ENCODE measurements at places on chromosomes 7 and 10.

GRCh38 chr7:102832674-102833073 lies 80.1 kb upstream of the LRRC17 start:
- DNase-seq: no peak

- no peak for DNase-seq
Measured at GRCh38 chr10:98446151-98446660, 529 bp downstream of the HPS1 start.

- peak; percentile 42 for DNase-seq
Measured at GRCh38 chr10:116084161-116084560, 188.8 kb downstream of the GFRA1 start.

DNA sequence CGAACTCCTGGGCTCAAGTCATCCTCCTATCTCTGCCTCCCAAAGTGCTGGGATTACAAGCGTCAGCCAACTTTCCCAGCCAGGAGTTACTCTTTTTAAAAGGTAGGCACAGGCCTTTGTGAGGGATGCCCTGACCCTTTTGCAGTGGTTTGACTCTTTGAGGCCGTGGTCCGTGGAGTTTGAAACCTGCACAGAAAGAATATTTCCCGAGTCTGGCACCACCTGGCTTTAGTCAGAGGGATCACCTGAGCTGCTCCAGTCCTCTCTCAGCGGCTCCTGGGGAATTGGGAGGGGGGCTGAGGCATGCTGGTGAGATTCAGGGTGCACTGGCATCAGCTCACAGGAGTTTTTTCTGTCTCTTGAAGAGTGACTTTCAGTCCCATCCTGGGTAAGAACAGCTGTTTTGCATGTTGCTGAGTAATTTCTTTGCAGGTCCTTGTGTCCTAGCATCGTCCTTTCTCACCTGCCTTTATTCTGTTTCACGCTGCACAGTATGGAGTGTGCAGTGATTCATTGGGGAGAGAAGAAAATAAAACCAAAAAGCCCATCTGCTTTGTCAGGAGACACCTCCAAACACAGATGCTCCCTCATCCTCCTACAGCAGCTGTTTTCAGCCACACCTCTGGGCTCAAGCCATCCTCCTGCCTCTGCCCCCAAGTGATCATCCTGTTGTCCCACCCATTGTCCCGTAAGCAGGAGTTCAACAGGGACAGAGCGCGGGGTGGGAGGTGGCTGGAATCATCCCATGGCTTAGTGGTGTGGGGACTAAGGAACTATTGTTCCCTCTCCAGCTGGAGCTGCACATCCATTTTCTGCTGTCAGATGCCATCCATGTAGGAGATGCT lies 284.7 kb downstream of the CAMK1D start:
- DNase-seq: no peak

DNA sequence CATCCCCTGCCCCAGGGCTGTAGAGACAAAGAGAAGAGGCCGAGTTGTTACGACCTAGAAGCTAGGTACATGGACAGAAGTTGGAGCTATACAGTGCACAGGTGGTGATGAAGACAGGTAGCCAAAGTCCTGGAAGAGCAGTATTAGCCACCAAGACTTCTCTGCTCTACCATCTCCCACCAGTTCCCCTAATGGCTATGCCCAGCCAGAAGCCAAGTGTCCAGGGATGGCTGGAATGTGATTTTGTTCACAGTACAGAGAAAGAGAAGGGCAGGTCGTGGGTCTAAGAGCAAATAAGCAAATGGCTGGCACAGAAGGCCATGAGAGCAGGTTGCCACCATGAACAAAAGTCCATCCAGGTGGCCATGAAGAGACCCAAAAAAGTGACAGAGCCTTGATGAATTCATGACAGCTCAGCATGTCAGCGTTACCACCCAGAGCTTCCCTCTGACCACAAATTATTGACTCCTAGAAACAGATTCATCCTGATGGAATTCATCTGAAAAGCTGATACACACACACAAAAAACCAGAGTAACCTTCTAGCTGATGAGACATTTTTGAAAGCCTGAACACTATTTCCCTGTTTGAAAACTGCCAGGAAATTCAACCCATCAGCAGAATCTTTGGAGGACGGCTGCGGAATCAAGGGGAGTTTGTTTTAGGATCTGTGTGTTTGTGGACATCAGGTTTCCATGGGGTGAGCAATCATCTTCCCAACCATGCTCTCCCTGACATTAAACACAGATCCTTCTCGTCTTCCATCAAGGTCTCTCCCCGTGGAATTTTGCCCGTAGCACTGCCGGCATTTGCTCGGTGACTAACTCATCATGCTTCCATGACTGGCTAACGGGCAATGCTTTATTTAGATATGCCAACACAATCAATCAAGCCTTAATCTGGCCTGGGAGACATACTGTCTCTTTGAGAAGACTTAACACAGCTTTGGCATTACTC lies 906.7 kb upstream of the AUTS2 start:
- no peak for DNase-seq
